ENCODE measurements at places on chromosomes 16 and 17.

DNA sequence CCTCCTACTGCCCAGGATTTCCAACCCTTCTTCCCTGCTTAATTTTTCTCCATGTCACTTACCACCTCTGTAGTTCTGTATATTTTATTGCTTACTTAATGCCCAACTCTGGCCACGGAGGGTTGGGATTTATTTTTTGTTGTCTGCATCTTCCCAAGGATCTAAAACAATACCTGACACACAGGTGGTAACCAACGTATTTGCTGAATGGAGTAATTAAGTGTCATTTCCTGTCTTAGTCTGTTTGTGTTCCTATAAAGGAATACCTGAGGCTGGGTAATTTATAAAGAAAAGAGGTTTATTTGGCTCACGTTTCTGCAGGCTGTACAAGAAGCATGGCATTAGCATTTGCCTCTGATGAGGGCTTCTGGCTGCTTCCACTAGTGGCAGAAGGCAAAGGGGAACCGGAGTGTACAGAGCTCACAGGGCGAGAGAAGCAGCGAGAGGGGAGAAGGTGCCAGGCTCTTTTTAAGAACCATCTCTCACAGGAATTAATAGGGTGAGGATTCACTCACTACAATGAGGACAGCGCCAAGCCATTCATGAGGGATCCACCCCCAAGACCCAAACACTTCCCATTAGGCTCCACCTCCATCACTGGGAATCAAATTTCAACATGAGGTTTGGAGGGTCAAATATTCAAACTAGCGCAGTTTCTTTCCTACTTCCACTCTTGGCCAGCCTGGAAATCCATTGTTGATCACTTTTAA, 44.8 kb downstream of the ERN1 start:
- DNase-seq = no peak

- no peak for DNase-seq
Measured at GRCh38 chr17:65062171-65062915, 5.8 kb upstream of the GNA13 start.

GRCh38 chr17:72063756-72064450, 56.9 kb upstream of the SOX9 start:
- no peak for DNase-seq

- DNase-seq = no peak
Measured at GRCh38 chr17:32256012-32256700, 9.5 kb upstream of the RHBDL3 start.

DNA sequence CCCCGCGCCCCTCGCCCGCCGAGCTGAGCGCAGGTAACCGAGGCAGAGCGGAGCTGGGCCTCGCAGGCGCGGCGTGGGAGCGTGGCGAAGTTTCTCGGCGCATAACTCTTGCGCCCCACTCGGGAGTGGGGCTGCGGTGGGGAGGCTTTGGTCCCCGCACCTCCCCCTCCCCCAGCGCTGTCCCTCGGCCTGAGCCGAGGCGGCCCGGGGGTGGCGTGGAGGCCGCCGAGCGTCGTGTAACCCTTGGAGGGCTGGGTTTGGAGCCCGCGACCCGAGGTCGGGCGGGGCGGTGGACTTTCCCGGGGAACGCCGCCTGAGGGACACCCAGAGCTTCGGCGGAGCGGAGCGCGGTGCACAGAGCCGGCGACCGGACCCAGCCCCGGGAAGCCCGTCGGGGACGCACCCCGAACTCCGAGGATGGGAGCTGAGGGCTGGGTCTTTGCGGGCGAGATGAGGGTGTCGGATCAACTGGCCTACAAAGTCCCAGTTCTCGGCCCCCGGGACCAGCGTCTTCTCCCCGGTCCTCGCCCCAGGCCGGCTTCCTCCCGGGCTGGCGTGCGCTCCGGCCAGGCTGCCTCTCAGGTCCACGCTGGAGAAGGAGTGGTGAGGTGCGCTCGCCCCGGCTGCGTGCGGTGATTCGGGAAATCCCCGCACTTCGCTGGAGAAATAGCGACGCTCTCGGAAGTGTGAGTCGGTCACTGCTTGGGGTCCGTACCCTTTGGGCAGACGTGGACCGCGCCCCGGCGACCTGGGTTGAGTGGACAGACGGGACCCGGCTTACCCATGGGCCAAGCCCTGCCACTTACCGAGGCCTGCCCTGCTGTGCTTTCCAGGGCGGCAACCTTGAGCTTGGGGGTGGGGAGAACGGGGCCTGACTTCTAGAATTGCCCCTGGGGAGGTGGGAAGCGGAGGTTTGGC, 168.4 kb downstream of the RAB11FIP4 start:
- no peak for DNase-seq

DNA sequence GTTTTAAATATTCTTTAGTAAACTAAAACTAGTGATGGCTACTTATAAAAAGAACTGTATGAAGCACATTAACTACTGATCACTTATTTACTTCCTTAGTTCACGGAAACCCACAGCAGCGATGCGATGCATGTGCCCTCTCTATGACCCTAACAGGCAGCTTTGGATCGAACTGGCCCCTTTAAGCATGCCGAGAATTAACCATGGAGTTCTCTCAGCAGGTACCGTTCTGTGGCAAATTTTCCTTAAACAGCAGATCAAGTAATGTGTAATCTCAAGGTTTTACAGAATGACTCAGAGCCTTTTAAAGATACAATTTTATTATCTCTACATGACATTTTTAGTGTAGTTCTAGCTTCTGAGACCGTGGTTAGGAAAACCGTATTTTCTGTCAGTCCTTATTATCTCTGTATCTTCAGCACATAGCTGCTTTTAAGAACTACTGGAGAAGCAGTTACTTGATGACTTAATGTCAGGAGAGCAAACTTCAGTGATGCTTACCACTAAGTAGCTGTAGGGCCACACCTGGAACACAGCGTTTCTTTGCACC, 43.0 kb downstream of the GAN start:
- DNase-seq = no peak

DNA sequence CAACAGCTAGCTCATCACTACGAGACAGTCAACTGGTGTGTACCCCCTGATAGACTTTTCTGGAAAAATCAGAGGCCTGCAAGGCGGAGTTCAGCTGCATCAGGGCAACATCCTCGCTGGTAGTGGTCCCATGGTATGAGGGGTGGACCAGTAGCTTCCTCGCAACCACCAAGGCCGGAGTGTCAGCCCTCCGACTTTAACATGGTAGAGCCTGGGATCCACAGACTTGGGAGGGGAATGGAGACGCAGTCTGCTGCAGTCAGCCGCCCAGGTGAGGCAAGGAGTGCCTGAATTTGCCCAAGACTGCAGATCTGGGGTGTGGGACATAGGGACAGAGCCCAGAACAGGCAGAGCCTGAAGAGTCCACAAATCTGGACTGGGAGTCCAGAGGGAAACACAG, 13.4 kb downstream of the ZG16B start:
- no peak for DNase-seq

DNA sequence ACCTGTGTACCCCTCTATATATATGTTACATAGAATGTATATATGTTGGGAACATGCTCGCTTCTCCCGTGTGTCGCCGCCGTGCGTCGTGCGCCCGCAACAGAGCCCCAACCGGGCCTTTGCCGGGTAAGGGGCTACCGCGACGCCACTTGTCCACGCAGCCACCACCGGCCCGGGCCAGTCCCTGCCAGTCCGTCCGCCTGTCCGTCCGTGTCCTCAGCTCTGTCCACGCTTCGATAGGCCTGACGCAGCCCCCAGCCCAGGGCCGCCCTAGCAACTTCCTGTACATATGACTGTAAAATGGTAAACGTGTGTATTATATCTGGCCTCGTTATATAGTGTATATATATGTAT, 25.9 kb downstream of the SREBF1 start:
- no peak for DNase-seq
